ENCODE measurements at places on chromosomes 12 and 14.
A peak's percentile ranks its signal among the peaks of the same experiment; 100 is the strongest.

GRCh38 chr12:27644158-27644845 lies 51.9 kb upstream of the REP15 start:
- no peak for DNase-seq

GRCh38 chr14:87971010-87971409 lies 22.0 kb downstream of the GALC start:
- no peak for DNase-seq

DNA sequence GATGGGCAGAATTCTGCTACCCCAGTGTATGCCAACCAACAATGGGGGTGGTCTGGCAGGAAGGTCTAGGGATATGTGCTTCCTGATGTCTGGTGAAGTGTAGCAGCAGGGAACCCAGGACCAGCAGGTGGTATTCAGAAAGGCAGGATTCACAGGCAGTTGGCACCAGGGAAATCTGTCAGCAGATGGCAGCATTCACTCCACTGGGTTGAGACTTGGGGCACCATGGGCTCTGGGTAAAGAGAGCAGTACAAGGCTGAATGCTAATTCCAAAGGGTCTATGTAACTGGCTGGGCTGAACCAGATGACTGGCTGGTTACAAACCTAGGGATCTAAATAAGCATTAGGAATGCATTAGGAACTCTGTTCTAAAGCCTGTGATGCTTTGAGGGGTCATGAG lies 466.9 kb upstream of the STXBP6 start:
- no peak for DNase-seq

GRCh38 chr12:109967383-109968031 lies 28.7 kb downstream of the GIT2 start:
- DNase-seq: no peak

DNA sequence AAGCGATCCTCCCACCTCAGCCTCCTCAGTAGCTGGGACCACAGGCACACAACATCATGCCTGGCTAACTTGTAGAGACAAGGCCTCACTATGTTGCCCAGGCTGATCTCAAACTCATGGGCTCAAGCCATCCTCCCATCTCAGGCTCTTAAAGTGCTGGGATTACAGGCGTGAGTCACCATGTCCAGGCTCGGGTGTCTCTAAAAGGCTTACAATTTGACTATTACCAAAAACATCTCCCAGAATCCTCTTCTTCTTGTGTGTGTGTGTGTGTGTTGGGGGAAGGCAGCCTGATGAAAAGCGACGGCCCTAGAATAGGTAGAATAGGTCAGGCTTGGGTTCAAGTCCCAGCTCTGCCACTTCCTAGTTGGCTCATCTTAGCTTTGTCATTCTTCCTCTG lies 16.8 kb downstream of the MSI1 start:
- peak; percentile 84 for DNase-seq

DNA sequence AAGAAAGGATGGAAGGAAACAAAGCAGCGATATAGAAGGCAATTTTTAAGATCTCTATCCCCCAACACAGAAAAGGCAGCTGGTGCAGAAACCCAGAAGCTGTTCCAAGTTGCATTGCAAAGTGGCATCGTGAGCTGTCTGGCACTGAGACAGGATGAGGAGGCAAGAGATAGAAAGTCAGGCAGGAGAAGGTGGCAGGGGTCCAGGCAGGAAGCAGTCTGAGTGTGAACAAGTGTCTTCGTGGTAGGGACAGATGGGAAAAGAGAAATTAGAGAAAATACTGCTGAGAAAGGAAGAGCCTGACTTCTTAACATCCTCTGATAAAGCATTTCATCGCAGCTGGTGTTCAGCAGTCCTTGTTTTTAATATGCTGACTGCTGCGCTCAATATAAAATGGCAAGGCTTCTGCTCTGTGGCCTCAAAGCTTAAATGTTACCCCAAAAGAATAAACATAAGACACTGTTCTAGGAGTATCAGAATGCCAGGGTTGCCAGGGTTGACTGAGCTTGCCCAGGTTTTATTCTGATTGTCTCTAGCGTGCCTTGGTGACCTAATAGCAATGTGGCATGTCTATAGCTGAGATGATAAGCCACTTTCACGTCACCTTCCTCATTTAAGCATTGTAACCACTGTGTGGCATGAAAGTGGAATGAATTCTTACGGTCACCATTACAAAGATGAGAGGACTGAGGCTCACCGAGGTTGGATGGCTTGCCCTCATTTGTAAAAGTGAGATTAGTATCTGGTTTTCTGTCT lies 397.6 kb downstream of the NUAK1 start:
- no peak for DNase-seq

GRCh38 chr14:58299401-58300330 lies 1.3 kb downstream of the ARID4A start:
- peak; percentile 63 for DNase-seq

- DNase-seq: no peak
Observed at GRCh38 chr14:71169861-71170260, 262.6 kb downstream of the PCNX1 start.

DNA sequence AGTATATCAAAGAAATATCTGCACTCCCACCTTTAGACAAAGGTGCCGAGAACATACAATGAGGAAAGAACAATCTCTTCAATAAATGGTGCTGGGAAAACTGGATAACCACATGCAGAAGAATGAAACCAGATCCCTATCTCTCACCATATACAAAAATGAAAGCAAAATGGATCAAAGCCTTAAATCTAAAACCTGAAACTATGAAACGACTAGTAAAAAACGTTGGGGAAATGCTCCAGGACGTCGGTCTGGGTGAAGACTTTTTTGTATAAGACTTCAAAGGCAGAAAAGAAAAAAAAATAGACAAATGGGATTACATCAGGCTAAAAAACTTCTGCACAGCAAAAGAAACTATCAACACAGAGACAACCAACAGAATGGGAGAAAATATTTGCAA lies 83.8 kb downstream of the PPM1A start:
- DNase-seq: no peak

DNA sequence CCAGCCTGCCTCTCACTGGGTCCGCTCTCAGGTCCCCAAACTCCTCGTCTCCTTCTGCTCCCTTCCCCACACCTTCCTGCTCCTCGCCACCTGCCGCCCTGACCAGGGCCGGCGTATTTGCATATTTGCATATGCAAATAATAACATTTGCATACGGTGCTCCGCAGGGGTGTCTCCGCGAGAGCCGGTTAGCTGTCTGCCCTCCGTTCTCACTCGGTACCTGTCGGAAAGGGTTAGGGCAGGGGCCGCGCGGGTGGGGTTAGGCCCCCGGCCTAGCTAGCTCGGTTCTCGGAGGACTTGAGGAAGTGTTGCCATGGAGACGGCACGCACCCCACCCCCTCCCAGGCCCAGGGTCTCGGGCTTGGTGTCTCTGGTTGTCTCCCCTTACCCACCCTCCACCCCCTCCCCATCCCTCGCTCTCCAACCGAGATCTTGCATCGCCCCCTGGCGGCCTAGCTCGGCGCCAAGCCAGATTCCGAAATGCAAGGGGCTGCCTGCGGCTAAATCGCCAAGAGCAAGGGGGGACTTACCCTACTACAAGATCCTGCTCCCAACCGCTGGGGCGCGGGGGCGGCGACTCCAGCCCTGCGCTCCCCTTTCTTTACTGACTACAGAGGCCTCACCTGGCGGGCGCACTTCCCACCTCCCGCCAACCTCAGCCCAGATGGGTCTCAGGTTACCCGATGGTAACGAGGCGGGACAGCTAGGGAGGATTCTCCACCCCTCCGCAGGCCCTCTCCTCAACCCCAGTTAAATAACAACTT lies 8.1 kb downstream of the STAC3 start:
- DNase-seq: peak; percentile 94

GRCh38 chr12:122886851-122887818 lies 8.8 kb downstream of the VPS37B start:
- peak; percentile 77 for DNase-seq

- no peak for DNase-seq
Observed at GRCh38 chr14:60594062-60594461, 55.2 kb downstream of the SIX1 start.

- no peak for DNase-seq
Observed at GRCh38 chr12:21337959-21338744, 3.4 kb upstream of the SLCO1A2 start.
